NK-92 treated with Interleukin-12 subunit alpha and Interleukin-12 subunit beta, amount 100 ng/mL, for 24 hours (cell line): ENCODE measurements at places on chromosomes 4 and X.

- no peak for DNase-seq
Measured at GRCh38 chrX:23554304-23554703, 113.0 kb upstream of the PRDX4 start.

GRCh38 chr4:4985844-4986243 lies 33.4 kb downstream of the CYTL1 start:
- no peak for DNase-seq

DNA sequence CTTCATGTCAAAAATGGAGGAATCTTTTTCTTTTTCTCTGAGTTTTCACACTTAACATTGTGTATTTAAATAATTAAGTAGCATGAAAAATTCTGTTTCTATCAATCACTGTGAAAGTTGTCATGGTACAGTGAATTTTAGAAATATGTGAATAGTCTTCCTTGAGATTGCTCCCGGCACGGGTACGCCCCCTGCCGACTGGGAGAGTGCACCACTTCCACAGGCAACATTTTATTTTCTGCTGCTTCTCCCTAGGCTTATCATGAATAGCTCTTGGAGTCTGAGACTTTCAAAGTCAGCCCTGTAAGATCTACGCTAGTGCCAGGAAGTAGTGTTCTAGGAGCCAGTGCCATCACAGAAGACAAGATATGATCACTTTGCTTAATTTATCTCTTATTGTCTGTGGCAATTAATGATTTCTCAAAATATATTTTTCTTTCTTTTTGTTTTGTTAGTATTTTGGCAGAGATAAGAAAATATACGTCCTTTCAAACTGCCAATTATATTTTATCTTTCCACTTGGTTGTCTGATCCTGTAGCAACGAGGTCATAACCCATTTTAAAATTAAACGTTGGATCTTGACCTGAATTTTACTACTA lies 763.8 kb upstream of the AADAT start:
- DNase-seq = no peak

DNA sequence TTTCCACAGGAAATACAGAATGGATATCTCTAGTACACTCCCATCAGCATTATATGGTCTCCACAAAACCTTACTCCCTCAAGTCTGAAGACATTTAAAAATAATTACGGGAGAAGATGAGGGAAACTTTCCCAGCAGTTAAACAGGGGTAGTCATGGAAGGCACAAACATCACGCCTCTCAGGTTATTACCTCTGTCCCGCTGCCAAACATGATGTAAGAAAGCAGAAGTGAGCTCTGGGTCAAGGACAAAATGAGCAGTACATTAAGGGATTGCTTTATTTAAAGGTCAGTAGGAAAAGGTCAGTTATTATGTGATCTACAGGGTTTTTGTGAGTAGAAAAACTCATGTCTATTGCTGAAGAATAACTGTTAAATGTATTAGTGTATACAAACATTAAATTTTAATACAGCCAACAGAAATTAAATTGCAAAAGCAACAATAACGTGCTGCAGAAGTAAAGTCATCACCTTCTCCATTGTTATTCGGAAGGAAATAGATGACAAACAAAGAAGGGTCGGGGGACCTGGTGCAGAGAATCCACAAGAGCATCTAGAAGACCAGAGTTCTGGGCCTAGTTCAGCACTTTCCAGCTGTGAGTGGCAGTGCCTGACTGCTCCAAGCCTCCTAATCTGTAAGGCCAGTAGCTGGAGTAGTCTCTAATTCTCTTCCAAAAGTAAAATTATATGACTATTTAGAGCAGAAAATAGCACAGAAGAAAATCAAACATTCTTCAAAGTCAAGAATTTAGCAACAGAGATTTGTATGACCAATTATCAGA lies 171.2 kb downstream of the PPP3CA start:
- DNase-seq = no peak

DNA sequence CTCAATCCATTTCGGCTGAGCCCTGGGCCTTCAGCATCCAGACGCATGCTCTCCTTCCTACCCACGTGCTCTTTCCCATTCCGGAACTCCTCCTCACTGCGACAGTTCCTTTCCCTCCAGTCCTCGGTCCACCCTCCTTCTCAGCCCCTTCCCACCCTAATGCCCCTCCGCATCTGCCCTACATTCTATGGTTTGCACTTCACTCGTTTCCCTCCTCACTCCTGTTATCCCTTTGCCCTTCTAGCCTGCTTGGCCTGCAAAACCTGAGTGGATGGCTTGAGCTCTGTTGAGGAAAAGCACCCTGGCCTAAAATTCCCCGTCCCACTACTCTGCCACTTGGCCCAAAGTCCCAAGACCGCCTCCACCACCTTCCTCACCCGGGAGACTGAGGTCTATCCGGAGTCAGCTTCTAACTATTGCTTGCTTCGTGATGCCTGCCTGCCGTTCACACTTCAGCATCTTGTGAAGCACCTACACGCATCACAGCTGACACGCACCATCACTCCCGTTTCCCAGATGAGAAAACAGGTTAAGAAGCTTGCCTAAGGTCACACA lies 38.6 kb downstream of the MAP7D3 start:
- no peak for DNase-seq

DNA sequence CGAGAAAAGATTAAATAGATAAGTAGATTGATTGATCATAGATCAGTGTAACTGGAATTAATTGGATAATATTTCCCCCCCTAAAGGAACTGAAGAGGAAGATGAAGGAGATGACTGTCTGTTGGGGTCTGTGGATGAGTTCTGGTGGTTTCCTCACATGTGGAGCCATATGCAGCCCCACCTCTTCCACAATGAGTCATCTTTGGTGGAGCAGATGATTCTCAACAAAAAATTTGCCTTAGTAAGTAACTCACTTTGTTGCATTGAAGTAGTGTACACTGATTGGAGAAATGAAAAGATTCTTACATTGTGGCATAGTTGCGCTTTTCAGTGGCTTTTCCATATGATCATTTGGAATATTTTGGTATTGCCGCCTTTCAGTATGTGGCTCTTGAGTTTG lies 80.4 kb downstream of the NDST3 start:
- DNase-seq = no peak

DNA sequence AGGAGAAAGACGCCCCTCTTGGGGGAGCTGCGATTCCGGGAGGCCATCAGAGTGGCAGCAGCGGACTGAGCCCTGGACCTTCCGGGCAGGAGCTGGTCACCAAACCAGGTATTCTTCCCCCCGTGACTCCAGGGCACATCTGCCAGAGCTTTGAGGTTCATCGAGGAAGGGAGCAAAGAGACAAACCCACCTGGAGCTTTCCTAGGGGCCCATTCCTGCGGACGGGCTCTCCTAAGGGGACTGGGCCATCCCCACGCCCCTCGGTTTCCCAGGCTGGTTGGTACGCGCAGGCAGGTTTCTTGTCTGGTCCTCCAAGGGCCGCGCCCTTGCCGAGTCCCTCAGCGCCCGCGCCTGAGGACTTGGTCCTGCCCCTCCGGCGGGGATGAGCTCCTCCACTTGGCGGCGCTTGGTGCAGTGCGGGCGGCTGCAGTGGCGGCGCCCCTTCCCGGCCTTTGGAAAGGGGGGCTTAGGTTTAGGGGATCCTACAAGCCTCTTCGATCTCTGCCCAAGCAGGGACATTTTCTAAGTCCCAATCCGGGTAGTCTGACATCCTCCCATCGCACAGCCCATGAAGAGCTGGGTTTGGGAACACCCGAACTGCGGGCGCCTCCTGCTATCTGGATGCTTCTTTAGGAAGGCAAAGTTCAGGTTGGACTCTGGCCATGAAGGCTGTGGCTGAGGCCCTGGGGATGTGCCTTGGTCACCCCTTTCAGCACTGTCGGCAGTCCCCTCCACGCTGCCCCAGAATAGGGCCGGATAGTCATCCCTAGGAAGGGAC lies 538 bp downstream of the STBD1 start:
- no peak for DNase-seq

- DNase-seq = no peak
Measured at GRCh38 chr4:173012608-173013007, 156.0 kb upstream of the GALNT7 start.

DNA sequence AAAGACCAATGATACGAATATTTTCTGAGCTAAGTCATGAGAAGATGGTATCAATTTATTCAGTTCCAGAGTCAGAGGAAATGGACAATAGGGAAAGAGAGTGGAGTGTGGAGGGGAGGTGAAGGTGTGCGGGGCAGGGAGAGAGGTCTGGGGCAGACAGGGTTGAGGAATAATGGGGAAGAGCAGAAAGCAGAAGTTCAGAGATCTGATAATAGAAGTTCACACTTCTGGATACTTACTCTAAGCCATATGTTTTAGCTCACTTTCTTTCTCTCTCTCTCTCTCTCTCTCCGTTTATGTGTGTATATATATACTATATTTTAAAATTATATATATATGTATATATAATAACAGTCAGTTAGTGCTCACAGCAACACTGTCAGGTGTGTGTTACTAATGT lies 40.4 kb downstream of the FOXR2 start:
- DNase-seq = no peak

- no peak for DNase-seq
Measured at GRCh38 chr4:41572516-41572915, 34.6 kb downstream of the LIMCH1 start.

GRCh38 chr4:76738086-76738931 lies 159.6 kb downstream of the SOWAHB start:
- DNase-seq = no peak

DNA sequence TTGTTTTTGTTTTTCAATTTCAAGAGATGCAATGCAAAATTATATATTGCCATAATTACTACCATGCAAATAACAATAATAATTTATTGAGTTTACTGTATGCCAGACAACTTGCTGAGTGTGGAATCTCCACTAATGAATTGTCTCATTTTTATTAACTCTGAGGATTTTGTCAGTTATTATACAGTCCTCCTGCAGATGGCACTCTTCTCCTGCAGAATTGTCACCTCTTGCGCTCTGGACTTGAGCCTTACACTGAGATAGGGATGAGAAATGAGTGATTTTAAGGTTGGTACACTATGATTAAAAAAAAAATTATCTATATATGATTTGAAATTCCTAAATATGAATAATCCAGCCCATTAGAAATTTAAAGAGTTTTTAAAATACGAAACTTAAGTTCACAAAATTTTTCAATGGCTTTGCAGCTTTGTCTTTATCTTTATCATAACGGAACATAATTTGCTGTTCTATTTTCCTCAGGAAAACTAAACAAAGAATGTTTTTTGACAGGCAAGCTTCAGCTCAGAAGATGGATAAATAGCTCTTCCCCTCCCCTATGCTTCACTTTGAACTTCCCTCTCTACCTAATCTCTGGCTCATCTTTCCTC lies 12.7 kb upstream of the PAQR3 start:
- no peak for DNase-seq

GRCh38 chr4:164648849-164649212 lies 105.1 kb upstream of the SMIM31 start:
- no peak for DNase-seq

DNA sequence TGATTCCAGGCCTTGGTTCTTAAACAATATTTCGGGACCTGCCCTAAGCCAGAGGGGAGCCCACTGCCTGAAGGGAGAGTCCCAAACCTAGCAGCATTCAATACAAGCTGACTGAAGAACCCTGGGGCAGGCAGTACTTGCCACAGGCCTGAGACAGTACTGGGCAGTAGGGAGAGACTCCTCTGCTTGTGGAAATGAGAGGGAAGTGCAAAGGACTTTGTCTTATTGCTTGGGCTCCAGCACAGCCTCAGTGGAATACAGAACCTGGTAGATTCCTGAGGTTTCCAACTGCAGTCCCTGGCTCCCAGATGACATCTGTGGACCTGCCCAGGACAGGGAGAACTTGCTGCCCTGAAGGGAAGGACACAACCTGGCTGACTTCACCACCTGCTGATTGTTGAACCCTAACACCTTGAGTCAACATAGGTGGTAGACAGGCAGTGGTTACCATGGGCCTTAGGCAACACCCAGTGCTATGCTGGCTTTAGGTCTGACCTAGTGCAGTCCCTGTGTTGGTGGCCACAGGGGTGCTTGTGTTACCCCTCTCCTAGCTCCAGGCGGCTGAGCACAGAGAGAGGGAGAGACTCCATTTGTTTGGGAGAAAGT lies 20.3 kb upstream of the ABCG2 start:
- no peak for DNase-seq

GRCh38 chr4:139214039-139214534 lies 37.1 kb upstream of the ELF2 start:
- no peak for DNase-seq

DNA sequence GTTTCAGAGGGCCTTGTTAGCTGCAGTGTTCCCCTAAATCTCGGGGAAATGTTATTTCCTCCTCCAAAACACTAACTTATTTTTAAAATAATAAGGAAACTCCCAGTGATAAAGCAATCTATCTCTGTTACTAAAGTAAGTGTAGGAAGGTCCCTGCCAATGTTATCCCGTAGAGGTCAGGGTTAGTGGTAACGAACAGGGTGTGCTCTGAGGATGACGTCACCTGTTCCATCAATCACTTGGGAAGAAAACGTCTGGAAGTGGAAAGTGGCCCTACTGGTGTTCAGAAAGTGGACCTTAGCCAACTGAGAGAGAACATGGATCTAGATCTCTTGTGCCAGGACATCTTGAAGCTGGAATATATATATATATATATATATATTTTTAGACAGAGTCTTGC lies 249.5 kb downstream of the BCOR start:
- DNase-seq = no peak

GRCh38 chrX:51641421-51642021 lies 22.8 kb upstream of the CENPVL3 start:
- DNase-seq = no peak

- no peak for DNase-seq
Measured at GRCh38 chrX:119015407-119016237, 41.2 kb downstream of the LONRF3 start.

- no peak for DNase-seq
Measured at GRCh38 chr4:8200302-8200975, 1.3 kb downstream of the SH3TC1 start.

GRCh38 chrX:85611926-85612325 lies 232.5 kb upstream of the POF1B start:
- no peak for DNase-seq

DNA sequence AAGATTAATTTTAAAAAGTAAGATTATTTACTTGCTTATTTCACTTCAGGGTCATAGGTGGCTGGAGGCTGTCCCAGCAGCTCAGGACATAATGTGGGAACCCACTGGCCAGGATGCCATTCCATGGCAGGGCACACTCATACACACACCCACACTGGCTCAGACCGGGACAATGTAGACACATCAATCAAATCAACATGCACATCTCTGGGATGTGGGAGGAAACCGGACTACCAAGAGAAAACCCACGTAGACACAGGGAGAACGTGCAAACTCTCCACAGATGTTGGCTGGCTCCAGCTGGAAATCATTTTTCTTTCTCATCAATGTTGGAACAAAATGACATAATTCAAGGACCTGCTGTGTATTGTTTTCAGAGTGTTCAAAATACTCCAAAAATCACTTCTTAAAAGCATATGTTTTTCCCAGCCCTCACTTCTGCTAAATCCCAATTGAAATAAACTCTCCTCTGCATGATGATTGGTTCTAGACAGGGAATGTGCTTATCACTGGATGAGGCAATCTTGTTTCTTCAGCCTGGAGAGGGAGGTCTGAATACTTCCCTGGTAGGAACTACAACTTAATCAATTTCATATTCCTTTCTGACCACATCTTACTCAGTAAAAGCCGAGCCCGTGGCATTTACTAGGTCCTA lies 18.6 kb upstream of the CPE start:
- no peak for DNase-seq

DNA sequence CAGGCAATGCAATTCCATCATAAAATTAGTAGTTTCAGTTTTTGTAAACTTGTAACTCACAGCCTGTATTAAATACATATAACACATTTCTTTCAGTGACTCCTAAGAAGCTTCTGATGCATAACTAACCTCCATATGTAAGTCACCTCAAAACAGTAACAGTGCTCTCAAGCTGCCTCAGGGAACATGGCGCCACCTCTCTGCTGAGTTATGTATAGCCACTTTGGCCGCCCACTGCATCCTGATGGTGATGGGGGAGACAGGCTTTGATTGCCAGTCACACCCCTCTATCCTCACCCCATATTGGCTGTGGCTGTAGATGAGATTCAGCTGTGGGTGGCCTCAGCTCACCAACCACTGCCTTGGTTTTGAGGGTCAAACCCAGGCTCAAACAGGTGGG lies 54.3 kb downstream of the LRBA start:
- DNase-seq = peak; percentile 15
